ENCODE measurements at places on chromosomes 3 and 15. TPM values are rescaled to one million over a fixed set of nuclear protein-coding genes. Genes with fewer than 3 reads are reported as not detected.

The CPLX3 gene
- not detected for total RNA-seq

The KLHDC8B gene
- total RNA-seq, result 22.4 TPM

The GOLGA8T gene
- total RNA-seq, result 0.20 TPM

The GOLIM4 gene
- total RNA-seq, result 50.9 TPM

The SLC22A13 gene
- total RNA-seq, result 0.41 TPM

The ACP3 gene
- 11.5 TPM for total RNA-seq

The C3orf80 gene
- total RNA-seq, result 1.3 TPM

The WWTR1 gene
- total RNA-seq, result 87.7 TPM

The TMEM212 gene
- not detected for total RNA-seq

The RHCG gene
- total RNA-seq, result not detected

The RBM15B gene
- total RNA-seq, result 26.4 TPM

The HSPBAP1 gene
- 15.1 TPM for total RNA-seq

The STRIT1 gene
- total RNA-seq, result not detected

The SCG5 gene
- total RNA-seq, result 0.96 TPM

The CD96 gene
- total RNA-seq, result 9.5 TPM

Measured in upper lobe of right lung (tissue), 1 donor.